ENCODE measurements at places on chromosomes 3 and 15.

DNA sequence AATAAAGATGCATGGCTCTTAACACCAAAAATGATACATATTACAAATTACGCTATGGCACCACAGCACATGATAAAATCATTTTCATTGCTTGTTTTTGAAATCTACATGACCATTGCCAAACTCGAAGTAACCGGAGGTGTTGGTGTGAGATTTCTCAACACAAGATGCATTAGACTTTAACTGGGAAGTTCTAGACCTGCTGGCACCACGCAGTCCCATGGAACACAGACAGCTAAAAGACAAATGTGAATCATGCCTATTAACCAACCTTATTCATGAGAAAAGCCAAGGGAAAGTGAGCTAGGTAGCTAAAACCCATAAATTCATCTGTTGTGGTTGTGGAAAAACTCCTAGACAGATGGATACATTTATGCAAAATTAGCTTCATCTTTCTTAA is 595.4 kb downstream of the FOXP1 start:
- no peak for DNase-seq

DNA sequence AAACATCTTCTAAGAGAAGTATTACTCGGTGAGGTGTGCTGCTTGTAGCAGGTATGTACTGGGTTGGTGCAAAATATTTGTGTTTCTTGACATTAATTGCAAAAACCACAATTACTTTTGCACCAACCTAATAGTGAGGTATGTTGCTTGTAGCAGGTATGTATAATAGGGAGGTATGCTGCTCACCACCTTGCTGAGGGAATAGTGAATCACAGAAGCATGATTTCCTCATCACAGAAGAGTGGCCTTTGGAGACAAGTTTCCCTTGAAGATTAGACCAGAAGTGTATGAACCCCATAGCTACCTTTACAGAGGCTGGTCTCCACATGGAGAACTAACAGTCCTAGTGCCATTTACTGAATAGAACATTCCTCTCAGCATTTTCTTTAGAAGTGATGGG is 15.5 kb downstream of the DCP1A start:
- no peak for DNase-seq

DNA sequence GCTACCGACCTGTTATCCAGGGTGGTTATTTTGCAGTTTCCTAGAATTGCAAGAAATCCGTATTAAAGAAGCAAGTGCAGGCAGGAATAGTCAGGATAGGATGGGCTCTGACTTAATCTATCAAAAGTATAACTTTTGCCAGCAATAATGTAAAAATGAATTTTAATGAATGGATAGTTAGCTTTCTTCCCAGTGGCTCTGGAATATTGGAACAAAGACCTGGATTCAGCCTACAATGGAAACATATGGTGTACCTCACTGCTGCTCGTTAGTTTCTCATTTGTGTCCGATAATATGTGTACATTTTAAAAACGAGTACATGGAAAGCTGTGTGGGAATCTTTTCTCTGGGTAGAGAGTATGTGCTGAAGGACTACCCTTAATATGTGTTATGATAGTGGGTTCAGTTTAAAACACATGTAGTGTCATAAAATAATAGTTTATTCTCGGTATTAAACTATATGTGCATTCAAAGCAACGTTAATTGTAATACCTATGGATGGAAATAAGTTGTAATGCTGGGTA is 805 bp downstream of the SERPINI1 start:
- no peak for DNase-seq

DNA sequence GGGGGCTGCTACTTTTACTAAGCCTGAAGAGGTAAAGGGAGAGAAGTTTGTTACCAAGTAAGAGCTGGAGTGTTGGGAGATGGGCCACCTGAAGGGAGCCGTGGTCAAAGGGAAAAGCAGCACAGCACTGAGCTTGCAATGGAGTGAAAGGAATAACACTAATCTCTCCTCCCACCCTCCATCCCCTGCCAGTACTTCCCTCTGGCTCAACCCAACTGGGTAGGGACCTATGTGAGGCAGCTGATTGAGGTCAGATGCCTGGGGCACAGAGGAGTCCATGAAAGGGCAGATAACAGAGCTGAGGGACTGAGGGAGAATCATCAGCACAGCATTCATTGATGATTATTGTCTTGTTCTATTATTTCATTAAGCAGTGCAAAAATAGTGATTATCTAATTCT is 212.4 kb upstream of the TBC1D5 start:
- DNase-seq: no peak

DNA sequence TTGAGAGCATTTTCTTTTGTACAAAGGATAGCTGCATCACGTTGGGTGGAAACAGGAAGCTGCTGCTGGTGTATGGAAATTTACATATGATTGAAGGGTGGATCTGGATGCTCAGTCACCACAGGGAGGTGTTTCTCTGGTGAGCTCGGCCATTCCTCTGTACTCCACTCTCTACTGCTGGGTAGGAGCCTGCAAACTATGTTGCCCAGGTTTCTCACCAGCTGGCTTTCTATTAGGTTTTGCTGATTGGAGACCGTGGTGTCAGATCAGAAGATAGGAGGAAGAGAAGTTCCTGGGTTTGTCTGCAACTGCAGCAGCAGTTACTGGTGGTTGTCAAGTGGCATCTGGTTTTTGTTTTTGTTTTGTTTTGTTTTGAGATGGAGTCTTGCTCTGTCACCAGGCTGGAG is 61.7 kb downstream of the TAMM41 start:
- no peak for DNase-seq

GRCh38 chr3:63818282-63819150 is 583 bp upstream of the C3orf49 start:
- peak; percentile 30 for DNase-seq

GRCh38 chr15:81296186-81296585 is 27.8 kb downstream of the STARD5 start:
- no peak for DNase-seq

GRCh38 chr15:68499620-68500312 is 67.8 kb upstream of the ITGA11 start:
- DNase-seq: no peak

DNA sequence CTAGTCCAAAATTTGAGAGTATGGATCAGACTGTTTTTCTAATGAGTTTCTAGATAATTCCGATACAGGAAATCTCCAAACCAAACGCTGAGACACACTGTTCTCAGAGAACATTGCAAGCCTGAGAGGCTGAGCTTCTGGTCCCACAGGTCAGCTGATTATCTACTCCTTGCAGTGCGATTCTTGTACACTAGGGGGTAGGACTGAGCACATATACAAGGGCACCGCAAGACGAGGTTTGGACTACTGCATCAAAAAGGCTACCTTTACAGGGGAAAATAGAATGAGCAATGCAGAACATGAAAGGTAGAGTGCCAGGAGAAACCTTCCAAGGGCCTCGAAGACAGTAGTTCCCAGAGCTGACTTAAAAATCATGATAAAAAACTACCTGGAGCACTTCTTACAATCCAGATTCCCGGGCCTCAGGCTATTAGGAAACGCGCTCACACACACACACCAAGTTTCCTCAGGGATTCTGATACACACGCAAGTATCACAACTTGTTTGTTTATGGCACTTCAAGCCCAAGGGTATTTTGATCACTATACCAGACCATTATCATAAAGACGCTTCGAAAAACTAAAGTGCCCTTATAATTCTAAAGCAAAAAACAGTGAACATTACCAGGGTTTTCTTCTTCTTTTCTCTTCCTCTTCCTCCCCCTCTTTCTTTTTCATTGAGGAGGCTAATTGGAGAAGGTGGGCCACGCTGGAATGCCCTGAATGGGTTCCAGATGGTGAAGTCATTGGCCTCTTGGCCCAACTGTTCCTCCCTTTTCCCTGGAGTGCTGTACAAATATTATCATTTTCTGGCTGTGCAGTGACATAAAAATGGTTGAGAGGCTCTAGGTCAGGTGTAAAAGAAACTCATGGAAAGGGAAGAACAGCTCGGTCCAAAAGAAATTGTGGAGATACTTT is 61.8 kb downstream of the SLC12A8 start:
- DNase-seq: no peak

DNA sequence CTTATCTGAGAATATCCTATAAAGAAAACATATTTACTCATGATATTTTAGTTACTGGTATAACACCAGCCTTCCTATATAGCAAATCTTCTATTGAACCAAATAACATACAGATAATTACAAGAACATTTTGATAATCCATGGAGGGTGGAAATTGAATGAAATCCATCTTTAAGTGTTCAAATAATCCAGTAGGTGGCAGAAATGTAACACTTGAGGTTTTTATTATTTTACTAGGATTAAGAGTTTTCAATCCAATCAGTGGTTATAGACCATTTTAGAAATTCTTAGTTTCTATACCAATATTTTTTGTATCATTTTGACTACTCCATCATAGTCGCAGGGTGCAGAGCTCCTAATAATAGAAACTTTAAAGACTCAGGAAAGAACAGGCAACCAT is 101.9 kb upstream of the KCNH8 start:
- DNase-seq: no peak

- DNase-seq: no peak
Observed at GRCh38 chr3:111676211-111677006, 81.3 kb upstream of the ZBED2 start.

DNA sequence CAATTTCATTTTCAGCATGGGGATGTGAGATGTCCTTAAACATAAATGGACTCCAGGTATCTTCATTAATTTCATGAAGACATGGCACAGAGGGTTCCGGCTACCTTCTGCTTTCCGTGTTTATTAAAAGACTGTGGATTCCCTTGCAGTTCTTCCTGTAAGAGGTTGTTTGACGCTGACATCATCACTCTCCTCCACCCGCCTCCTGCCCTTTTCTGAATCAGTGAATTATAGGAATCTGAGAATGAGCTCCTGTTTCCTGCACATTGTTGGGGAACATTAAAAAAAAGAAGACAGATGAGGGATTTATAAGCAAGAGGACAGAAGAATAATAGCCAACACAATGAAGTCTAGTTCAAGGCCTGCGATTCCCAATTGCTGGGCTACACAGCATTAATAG is 191.3 kb downstream of the LPP start:
- DNase-seq: no peak

DNA sequence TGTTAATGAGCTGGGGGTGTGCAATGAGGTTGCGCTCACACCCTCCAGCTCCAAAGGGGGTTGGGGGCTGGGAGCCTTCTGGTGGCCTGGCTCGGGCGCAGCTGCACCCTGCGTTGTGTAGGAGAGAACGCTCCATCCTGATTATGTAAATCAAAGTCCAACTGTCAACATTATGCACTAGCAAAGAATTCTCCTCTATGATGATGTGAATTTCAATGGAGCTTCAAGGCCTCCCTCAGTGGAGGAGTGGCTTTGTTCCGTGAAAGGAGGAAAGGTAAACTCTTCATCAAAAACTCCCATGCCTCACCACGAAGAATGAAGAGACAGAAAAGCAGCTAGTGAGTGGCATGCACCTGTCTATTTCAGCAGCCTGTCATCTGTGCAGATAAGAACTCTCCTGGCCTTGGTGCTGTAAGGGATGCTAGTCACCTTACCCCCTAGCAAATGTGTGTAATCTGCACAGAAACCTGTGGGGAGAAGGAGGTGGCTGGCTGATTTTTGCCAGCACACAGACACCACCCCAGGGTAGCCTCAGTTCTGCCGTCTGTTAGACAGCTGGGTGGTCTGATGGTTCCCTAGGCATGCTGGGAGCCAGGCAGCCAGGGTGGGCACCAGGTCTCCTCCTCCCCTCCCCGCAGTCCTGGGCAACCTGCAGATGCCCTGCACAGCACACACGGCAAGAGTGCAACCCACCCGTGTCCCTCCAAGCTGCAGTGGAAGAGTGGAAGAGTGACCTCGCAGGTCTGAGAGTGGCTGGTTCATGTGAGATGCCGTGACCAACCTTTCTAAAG is 47.0 kb upstream of the TRPM1 start:
- no peak for DNase-seq

GRCh38 chr15:99437315-99438223 is 128.2 kb upstream of the MEF2A start:
- no peak for DNase-seq

GRCh38 chr3:123672429-123673146 is 87.7 kb upstream of the HACD2 start:
- no peak for DNase-seq

DNA sequence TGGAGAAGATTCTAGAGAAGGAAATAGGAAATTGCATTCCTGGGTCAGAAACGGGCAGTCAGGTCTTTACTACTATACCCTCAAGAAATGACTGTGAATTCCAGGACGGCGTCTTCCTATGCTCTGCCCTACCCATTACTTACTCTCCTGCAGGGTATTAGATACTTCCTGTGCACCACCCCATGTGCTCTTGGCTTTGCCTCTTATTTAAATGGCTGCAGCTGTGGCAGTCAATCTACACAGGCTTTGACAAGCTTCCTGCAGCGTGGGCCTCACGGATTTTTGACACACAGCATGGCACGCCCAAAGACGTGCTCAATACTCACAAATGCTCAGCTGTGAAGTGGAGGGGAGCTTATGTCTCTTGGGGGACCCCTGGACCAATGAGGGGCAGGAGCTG is 206.1 kb downstream of the SV2B start:
- no peak for DNase-seq

GRCh38 chr15:77964193-77964592 is 113.3 kb downstream of the TBC1D2B start:
- DNase-seq: no peak

GRCh38 chr3:39501968-39502837 is 34.7 kb downstream of the MOBP start:
- no peak for DNase-seq

DNA sequence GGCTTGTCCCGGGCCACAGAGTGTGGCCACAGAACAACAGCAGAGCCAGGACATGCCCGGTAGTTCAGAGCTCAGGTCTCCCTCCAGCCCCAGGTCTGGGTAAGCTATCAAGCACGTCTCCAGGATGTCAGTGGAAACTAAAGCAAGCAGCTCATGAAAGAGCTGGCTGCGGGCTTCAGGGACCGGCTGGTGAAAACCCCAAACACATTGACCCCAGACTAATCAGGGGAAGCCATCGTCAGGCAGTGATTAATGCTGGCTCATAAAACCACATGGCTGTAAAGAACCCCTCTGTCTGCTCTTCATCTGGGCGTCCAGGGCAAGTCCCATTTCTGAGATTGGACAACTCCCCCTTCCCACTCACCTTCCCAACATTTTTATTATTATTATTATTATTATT is 37.8 kb downstream of the LMCD1 start:
- DNase-seq: no peak

- no peak for DNase-seq
Observed at GRCh38 chr3:187919544-187919943, 174.3 kb upstream of the BCL6 start.

GRCh38 chr3:114155370-114155821 is 23.5 kb downstream of the DRD3 start:
- DNase-seq: no peak

- DNase-seq: no peak
Observed at GRCh38 chr3:17894434-17895060, 152.1 kb upstream of the TBC1D5 start.

- no peak for DNase-seq
Observed at GRCh38 chr3:8840556-8840955, 71.1 kb upstream of the OXTR start.

- DNase-seq: no peak
Observed at GRCh38 chr3:98596541-98597500, 3.4 kb upstream of the CPOX start.

DNA sequence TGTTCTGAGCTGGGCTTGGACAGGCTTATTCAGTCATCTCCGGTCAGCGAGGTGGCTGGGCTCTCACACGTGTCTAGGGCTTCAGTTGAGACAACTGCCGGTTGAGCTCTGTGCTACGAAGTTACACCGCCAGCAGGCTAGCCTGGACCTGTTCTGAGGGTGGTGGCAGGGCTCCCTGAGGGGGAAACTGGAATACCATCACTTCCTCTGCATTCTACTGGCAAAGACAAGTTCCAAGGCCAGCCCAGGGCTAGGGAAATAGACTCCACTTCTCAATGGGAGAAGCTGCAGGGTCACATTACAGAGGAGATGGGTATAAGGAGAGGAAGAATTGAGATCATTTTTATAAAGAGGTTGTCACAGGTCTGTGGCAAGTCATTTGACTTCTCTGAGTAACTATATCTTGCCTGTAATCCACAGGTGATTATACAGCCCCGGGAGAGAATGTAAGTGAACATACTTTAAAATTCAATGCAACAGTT is 106.8 kb upstream of the IL12A start:
- no peak for DNase-seq
